ENCODE measurements at places on chromosomes 4 and X. TPM values are rescaled to one million over a fixed set of nuclear protein-coding genes. Genes with fewer than 3 reads are reported as not detected.

Gene AFP
- total RNA-seq: 0.36 TPM

GRCh38 chr4:84051639-84052038 is 447.5 kb downstream of the NKX6-1 start:
- no peak for DNase-seq

Gene GAGE12F
- total RNA-seq: not detected

GRCh38 chr4:119124352-119124751 is 11.3 kb upstream of the MYOZ2 start:
- DNase-seq: no peak

DNA sequence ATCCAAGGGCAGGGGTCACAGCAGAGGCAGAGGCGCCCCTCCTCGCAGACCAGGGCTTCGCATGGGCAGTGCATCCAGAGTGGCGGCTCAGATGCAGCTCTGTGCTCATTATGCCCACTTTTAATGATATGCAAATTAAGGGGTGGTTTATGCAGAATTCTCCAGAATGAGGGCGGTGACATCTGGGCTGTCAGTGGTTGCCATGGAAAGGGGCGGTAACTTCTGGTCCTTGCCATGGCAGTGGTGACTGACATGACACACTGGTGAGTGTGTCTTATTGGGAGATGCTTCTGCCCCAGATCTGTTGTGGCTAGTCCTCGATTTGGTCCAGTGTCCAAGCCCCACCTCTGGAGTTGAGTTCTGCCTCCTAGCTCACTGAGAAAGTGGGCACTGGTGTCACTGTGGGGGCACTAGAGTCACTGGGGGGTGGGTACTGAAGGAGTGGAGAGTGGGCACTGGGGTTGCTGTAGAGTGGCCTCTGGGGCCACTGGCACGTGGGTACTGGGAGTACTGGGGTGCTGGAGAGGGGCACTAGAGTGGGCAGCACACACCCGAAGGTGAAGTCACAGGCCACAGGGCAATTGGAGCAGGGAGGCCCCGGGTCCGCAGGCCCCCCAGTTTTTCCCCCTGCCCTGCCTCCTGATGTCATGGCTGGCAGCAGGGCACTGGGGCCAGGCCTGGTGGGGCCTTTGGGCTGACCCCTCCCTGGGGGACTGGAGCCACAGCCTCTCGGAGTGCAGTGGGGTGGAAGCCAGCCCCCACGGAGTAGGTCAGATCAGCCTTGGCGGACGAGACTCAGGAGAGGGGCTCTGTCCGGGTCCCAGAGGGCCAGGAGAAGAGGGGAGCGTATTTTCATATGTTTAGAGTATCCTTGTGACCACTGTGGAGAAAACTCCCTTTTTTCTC is 98.6 kb upstream of the NKX1-1 start:
- DNase-seq: no peak

Gene BMP3
- total RNA-seq: 1.9 TPM

DNA sequence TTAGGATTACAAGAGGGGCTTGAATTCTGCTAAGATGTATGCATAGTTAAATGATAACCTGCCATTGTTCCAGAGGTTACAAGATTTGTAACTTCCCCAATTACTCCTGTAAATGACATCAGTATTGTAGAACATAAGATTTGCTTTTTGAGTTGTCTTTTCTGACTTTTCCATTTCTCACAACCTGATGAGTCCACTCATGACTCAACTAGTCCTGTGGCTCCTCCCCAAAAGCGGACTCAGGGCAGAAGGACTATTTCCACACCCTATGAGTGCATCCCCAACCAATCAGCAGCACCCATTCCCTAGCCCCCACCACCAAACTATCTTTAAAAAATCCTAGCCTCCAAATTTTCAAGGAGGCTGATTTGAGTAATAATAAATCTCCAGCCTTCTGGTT is 54.7 kb downstream of the HOPX start:
- no peak for DNase-seq

GRCh38 chr4:3284734-3285557 is 7.9 kb upstream of the RGS12 start:
- no peak for DNase-seq

Gene F8
- total RNA-seq: 5.8 TPM

DNA sequence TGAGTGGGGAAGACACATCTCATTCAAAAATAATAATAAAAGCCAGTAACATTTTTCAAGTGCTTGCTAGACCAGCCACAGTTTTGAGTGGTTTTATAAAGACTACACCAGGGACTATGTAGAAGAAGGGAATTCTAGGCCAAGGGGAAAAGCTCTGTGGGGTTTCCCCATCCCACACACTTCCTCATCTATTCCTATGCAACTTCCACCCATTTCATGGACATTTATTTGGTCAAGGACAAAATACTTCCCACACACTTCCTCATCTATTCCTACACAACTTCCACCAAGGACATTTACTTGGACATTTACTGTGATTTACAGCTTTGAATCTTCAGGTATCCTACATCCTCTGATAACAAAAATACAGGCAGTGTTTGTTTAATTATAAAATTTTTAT is 86.5 kb upstream of the KLF3 start:
- DNase-seq: no peak

Gene GABRA4
- total RNA-seq: 1.8 TPM

DNA sequence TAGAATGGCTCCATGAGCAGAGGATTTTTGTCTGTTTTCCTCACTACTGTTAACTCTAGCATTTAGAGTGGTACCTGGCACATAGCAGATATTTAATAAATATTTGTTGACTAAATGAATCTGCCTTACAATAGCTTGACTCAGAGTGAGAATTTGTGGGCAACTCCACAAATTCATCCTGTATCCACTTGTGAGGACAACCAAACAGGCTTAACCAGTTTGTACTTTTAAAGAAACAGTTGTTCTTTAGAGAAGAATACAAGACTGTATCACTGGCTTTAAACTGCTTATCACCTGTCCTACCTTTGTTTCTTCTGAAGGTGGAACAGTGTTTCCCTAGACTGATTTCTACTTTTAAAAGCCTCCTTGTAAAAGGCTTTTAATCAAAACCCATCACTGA is 141.3 kb upstream of the SH3RF1 start:
- DNase-seq: no peak

DNA sequence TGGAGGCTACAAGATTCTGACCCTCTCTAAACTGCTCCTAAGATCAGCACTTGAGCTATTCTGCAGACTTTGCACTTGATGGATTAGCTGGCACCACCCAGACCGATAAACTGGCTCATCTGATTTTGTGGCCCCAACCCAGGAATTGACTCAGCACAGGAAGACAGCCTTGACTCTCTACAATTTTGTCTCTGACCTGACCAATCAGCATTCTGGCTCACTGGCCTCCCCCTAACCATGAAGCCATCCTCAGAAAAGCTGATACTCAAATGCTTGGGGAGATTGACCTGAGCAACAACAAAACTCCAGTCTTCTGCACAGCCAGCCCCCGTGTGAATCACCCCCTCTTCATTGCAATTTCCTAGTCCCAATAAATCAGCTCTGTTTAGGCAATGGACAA is 195.4 kb upstream of the PPP1R2C start:
- no peak for DNase-seq

DNA sequence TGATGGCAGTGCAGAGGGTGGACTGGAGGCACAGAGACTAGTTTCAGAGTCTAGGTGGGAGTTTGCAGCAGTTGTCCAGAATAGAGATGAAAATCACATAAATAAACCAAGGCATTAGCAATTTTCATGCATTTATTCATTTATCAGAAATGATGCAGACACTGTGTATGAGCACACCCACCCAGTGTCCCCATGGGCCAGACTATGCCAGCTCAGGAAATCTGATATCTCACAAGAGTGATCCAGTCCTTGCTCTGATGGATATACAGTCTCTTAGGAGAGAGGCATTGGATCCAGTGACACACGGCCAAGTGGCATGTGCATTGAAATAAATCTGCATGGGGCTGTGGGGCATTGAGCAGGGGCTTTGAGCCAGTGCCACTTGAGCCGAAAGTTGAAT is 228.2 kb downstream of the FRMPD4 start:
- no peak for DNase-seq

- no peak for DNase-seq
Observed at GRCh38 chr4:52550186-52550585, 108.9 kb downstream of the USP46 start.

GRCh38 chr4:6776920-6777635 is 5.4 kb upstream of the KIAA0232 start:
- DNase-seq: no peak

DNA sequence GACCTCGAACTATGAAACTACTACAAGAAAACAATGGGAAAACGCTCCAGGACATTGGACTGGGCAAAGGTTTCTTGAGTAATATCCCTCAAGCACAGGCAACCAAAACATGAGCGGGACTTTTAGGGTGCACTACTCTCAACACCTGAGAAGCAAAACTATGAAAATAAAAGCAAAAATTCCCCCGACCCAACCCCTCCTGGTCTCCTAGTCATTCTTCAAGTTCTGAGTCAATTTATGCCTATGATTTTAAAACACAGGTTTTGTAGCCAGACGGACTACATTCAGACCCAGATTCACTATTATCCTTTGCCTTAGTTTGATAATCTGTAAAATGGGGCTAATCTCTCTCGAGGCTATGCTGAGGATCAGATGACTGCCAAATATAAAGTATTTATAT is 97.0 kb downstream of the SOWAHB start:
- DNase-seq: no peak

GRCh38 chr4:99979872-99980271 is 29.8 kb upstream of the H2AZ1 start:
- DNase-seq: no peak
